Central memory CD4-positive, alpha-beta T cell (primary cell): ENCODE measurements at places on chromosomes 3 and 15.

- DNase-seq = no peak
Observed at GRCh38 chr3:190444576-190445145, 5.0 kb downstream of the TMEM207 start.

DNA sequence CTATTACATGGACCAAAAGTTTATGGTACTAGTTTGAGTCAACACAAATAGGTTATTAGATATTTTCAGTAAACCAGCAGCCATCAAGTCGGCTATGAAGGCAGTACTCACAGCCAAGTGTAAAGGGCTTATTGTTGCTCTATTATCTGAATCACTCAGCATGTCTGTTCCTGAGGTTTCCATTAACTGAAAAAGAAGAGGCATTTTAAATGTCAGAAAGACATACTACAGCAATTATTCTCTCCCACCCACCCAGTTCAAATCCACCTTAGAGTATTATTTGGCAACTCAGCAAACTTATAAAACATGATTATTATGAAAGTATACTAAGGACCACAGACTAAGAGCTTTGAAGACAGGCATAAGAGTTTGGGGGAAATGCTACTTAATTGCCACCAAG lies 93.1 kb downstream of the BTD start:
- DNase-seq = no peak

- DNase-seq = no peak
Observed at GRCh38 chr3:57688291-57688690, 4.6 kb downstream of the DENND6A start.

DNA sequence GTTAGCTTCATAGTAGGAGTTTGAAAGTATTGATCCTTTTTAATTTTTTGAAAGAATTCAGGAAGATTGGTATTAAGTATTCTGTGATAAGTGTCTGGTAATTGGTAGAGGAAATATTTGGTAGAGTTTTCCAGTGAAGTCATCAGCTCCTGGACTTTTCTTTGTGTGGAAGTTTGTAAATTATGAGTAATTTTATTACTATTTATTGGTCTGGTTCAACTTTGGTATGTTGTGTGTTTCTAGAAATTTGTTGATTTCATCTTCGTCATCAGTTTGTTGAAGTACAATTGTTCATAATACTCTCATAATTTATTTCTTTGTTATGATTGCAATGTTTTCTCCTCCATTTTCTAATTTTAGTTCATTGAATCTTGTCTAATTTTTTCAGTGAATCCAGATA lies 832.0 kb downstream of the OTOL1 start:
- DNase-seq = no peak

DNA sequence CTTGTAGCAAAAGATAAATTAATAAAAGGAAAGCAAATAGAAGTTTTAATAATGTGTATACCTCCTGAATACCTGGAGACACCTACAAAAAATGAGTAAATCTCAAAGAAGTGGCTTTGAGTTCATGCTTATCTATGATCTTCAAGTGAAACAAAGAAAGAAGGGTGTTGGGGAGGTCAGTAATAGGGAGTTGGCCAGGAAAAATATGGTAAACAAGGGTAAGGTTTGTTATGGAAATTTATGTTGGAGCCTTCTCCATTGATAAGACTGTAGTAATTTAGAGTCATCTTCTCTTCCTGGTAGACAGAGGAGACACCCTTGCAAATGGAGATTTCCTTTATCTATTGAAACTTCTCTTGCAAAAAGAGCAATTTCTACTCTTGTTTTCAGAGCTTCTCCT lies 6.6 kb upstream of the CCR8 start:
- no peak for DNase-seq

- DNase-seq = no peak
Observed at GRCh38 chr15:65076486-65077290, at the start of gene KBTBD13. KBTBD13 (plus strand) TSS chr15:65076746; CDS start chr15:65076816, 70 bp downstream.

- DNase-seq = no peak
Observed at GRCh38 chr15:40796512-40796911, 10.4 kb upstream of the ZFYVE19 start.

- no peak for DNase-seq
Observed at GRCh38 chr3:63089751-63090132, 188.4 kb upstream of the SYNPR start.

GRCh38 chr3:5187920-5188418 lies 462 bp downstream of the EDEM1 start:
- DNase-seq = peak; percentile 42

GRCh38 chr15:90208356-90208755 lies 7.2 kb downstream of the SEMA4B start:
- DNase-seq = no peak

GRCh38 chr3:95351158-95351557 lies 1288.3 kb downstream of the NSUN3 start:
- DNase-seq = no peak

GRCh38 chr15:58386641-58387040 lies 45.1 kb upstream of the LIPC start:
- DNase-seq = no peak

DNA sequence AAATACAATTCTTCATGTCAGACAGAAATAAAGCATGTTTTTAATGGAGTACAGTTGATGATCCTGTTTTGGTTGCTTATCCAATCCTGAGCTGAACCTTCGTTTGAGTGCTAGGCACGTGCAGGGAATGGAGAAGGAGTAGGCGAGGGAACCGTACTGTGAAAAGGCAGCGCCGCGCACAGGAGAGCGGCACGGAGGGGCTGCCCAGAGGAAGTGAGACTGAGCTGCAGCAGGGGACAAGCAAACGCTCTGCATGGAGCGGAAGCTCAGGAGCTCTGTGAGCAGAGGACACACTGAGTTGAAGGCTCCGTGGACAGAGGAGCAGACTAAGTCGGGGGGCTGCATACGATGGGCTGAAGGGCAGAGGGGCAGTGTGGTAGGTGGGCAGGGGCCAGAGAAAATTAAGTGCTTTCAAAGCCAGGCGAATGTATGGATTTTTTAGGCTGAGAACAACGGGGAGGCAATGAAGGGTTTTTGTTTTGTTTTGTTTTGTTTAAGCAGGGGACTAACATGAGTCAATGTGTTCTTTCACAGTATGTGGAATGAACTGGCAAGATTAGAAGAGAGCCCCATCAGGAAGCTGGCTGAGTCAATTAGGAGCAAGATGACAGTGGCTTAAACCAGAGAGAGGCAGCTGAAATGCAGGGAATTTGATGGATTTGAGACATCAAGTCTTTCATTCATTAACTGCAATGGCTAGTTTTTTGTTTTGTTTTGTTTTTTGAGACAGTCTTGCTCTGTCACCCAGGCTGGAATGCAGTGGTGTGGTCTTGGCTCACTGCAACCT lies 23.8 kb upstream of the TM2D3 start:
- no peak for DNase-seq

DNA sequence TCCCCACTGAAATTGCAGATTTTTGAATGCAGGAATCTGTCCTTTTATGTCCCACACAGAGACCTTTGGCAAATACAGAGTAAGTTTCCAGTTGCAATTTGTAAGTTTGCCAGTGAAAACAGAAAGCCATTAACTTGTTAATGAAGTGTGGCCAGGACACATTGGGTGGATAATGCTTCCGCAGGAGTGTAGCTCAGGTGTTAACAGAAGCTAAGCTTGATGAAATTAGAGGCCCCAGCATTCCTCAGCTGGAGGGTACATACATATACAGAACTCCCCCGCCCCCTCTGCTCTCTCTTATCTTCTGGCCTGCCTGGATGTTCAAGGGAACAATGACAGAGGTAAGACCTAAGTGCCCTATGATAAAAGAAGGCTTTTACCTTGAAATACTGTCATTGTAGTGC lies 8.1 kb upstream of the LRRC2 start:
- no peak for DNase-seq

DNA sequence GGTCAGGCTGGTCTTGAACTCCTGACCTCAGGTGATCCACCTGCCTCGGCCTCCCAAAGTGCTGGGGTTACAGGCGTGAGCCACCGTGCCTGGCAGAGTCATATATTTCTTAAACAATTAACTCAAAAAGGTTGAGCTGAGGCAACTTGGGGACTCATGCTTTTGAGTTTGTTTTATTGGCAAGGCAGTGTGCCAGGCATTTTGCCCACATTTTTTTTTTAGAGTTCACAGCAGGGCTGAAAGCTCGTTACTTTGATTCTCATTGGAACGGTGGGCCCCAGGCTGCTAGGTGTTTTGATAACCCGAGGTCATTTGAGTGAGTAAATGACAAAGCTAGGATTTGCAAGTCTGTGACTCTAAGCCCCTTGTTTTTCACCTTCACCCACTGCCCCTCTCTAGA lies 76.2 kb downstream of the CCK start:
- no peak for DNase-seq

- no peak for DNase-seq
Observed at GRCh38 chr3:105222568-105223093, 144.1 kb upstream of the ALCAM start.

DNA sequence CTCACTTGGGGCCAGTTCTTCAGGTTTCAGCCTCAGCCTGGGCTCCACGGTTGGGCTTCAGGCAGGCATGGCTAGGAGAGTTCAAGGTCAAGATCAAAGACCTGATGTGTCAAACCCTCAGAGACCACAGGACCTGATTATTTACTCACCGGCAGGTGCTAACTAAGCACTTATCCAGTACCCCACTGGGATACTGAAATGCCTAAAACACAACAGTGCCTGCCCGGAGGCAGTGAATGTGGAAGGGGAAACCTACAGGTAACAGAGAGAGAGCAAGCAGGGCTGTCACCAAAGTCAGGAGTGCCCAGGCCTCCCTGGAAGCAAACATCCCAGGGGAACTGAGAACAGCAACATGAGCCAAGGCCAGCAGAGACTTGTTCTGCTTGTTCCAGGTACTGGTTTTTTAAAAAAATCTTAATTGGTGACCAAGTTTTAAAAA lies 6.7 kb downstream of the IDH2 start:
- DNase-seq = no peak

DNA sequence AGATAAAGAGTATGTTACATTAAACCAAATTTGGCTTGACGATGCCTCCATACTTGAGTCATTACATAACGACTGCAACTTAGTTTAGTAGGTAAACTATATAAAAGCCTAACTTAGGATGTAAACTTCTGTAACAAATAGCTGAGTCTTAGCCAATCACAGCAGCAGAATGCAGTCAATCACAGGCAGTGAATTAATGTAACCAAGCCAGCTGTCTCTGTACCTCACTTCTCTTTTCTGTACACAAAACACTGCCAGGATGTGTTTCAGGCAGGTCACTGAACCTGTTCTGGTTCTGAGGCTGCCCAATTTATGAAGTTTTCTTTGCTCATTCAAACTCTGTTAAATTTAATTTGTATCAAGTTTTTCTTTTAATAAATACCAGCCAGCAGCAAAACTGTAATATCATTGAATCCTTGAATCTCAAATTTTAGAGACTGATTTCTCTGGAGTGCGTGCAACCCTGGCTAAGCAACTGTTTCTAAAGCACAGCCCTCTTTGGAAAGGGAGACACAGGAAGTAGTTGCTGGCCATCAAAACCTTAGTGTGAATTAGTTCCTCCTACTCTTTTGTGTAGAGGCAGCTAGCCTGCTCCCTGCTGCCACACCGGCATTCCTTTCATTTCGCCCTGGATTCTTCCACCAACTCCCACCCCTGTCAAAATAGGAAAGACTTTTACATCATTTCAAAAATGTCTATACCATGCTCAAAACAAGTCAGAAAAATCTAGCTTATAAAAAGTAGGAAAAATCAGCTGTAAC lies 15.2 kb downstream of the RFTN1 start:
- no peak for DNase-seq
